Ecto neural progenitor cell (in vitro differentiated cells): ENCODE measurements at places on chromosomes 1 and 21.

GRCh38 chr1:84672080-84672854 lies 18.0 kb downstream of the SSX2IP start:
- no peak for DNase-seq

- no peak for DNase-seq
These were observed 1.1 kb upstream of the C2CD2 start for GRCh38 chr21:41954654-41955499.

- DNase-seq = peak; percentile 63
These were observed 2.4 kb upstream of the WNT3A start for GRCh38 chr1:228004331-228004855.

GRCh38 chr1:32962248-32962896 lies 2.2 kb downstream of the RNF19B start:
- DNase-seq = no peak

GRCh38 chr1:3785456-3786157 lies 10.7 kb downstream of the LRRC47 start:
- no peak for DNase-seq

GRCh38 chr1:158821723-158822122 lies 9.4 kb upstream of the MNDA start:
- no peak for DNase-seq

DNA sequence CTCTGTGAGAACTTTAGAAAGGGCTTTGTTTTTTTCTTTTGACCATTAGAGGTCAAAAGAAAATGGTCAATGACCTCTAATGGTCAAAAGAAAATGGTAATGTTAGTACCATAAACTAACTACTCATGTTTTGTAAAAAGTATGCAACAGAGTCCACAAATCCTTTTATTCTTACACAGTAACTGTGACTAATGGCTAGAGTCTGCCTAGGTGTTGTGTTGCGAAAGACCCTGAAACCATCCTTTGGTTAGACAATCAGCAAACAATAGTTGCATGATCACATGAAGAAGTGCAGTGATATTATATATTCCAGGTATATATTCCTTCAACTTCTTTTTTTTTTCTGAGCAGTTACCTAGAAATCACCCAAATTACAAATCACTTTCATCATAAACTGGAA lies 40.9 kb downstream of the NEGR1 start:
- no peak for DNase-seq

- no peak for DNase-seq
These were observed 123.3 kb upstream of the USP24 start for GRCh38 chr1:55338448-55338820.

DNA sequence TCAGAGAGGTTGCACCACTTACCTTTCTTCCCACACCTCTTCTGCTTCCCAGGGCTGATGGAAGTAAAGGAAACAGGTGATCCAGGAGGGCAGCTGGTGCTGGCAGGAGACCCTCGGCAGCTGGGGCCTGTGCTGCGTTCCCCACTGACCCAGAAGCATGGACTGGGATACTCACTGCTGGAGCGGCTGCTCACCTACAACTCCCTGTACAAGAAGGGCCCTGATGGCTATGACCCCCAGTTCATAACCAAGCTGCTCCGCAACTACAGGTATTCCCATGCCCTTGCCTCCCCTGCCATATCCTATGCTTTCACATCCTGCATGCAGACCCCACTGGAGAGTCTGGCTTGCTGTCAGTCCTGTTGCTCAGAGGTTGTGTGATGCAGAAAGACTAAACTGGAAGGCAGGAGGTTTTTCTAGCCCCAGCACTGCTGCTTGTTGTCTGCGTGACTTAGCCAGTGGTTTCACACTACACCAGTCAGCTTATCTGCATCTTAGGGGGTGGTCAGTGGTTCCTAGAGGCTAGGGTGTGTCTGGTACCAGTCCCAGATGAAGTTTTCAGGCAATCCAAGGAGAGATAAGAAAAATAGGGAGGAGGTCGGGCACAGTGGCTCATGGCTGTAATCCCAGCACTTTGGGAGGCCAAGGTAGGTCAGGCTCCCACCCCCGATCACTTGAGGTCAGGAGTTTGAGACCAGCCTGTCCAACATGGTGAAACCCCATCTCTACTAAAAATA lies 10.2 kb downstream of the RHOC start:
- peak; percentile 34 for DNase-seq

DNA sequence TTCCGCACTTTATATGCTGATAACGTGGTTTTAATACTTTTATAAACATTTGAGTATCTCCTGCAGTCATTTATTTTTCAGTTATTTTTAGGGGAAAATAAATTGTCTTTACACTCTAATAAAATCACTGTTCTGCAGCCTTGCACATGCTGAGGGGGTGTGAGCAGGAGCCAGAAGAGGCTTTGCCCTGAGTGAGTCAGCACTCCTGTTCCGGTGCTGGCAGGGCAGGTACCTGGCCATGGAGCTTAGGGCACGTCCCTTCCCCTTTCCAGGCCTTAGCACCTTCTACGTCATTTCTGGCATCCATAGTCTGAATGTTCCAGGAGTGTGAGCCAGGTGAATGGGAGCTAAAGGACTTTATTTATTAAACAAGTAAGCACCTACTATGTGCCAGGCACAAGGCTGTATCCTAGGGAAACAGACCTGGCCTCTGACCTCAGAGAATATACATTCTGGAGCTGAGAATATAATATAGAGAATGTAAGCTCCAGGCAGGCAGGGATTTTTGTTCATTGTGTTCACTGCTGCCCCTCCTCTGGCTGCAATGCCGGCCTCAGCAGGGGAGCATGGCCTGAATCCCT lies 402.9 kb downstream of the PTPRU start:
- no peak for DNase-seq

GRCh38 chr1:13469343-13469742 lies 44.5 kb downstream of the LRRC38 start:
- DNase-seq = no peak

GRCh38 chr1:225977937-225978748 lies 21.0 kb downstream of the SDE2 start:
- no peak for DNase-seq

DNA sequence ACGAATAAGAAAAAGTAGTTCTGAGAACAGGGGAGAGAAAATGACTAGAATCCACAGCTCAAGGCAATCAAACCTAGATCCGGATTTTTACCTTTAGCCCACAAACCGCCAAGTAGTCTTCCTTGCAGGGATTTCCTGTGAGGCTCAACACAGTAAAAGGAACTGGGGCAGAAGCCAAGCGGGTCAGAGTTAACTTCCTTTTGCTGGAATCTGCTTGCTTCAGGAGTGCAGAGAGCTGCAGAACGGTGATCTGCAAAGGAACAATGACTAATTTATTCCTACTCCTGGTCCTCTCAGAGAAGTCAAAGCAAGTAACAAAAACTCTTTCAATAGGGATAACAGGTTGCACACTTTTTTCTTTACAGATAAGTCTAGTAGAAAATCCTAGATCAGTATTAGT lies 53.4 kb downstream of the UBR4 start:
- no peak for DNase-seq

DNA sequence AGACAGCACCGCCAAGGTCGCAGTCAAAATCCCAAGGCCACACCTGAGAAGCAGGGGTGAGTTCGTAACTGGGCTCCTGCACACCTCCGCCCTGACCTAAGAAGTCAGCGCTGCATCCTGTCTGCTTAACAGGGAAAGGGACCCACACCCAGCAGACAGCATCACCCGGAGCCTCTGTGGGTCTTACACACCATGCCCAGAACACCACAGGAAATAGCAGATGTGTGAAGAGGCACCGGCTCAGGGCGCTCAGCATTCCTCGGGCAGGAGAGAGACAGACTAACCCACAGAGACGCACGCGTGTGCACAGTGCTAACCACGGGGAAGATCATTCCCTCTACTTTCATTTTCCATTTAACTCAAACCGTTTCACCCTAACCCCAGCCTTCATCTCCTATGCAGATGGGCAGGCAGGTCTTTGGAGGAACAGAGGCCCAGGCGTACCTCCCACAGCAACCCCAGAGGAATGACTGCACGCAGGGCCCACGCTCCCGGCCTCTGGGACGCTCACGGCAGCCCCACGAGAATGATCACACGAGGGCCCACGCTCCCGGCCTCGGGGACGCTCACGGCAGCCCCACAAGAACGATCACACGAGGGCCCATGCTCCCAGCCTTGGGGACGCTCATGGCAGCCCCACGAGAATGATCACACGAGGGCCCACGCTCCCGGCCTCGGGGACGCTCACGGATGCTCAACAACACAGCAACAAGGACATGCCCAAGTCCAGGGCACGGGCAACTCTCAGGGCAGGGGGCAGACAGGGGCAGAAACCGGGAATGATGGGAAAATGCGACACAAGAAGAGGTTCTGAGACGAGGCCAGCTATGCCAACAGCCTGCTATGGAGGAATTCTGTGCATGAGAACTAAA lies 20.9 kb downstream of the POFUT2 start:
- DNase-seq = peak; percentile 25

GRCh38 chr21:17921579-17922530 lies 102.7 kb upstream of the C21orf91 start:
- DNase-seq = no peak

GRCh38 chr1:19070197-19070651 lies 113.7 kb upstream of the IFFO2 start:
- DNase-seq = no peak

DNA sequence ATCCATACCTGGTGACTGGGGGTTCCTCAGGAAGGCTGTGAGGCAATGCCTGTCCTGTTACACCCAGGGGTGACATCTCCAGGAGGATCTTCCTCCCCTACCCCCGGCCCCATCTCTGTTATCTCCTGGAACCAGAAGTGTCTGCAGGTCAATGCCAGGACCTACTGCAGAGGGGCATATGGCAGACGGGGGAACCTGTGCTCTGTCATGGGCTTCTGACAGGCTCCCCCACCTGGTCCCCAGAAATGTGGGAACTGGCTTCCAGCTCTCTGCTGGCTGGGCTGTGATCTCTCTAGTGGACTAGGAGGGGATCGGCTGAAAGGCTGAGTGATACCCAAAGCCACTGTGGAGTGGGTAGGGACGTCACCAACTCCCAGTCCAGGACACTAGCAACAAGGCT lies 21.0 kb downstream of the KCND3 start:
- no peak for DNase-seq

GRCh38 chr1:156591181-156591431 lies 470 bp upstream of the NAXE start:
- no peak for DNase-seq

- no peak for DNase-seq
These were observed 349.4 kb upstream of the NFIA start for GRCh38 chr1:60732977-60733401.

DNA sequence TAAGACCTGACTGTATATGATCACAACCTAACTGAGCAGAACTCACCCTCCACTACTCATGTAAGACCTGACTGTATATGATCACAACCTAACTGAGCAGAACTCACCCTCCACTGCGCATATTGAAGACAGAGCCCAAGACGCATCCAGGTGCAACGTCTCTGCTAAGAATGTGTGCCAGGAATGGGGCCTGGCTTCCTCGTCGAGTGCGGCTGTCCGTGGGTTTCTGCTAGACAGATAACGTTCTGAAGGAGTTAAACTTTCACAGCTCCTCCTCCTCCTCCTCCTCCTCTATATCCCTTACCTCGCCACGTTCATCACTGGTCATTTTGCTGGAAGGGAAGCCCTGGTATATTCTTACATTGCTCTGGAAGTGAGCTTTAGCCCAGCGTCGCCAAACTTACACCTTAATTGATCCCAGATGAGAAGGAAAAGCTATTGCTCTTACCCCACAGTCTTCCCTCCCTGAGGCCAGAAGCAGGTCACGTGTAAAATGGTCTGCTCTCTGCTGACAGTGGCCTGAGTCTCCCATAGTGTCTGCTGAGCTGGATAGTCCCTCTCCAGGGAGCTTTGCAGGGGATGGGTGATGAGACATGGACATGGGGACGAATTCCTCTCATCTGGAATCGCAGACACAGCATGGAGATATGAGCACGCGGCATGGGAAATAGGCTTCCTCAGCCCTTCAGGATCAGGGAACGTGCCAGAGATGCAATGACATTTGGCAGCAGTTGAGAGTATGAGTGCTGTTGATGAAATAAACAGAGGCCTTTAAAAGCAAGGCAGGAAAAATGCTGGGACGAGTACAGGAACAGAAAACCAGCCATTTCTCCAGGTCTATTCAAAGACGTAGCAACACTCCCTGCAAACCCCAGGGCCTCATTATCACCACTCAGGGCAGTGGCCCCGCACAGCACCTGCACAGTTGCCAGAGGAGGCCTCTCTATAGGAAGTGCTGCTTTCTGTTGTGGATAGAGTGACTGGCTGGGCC lies 528.1 kb downstream of the KIF26B start:
- DNase-seq = no peak

GRCh38 chr1:64886877-64887276 lies 79.5 kb downstream of the JAK1 start:
- DNase-seq = peak; percentile 56

- DNase-seq = no peak
These were observed 139.9 kb upstream of the ATP1B1 start for GRCh38 chr1:168966636-168967035.

DNA sequence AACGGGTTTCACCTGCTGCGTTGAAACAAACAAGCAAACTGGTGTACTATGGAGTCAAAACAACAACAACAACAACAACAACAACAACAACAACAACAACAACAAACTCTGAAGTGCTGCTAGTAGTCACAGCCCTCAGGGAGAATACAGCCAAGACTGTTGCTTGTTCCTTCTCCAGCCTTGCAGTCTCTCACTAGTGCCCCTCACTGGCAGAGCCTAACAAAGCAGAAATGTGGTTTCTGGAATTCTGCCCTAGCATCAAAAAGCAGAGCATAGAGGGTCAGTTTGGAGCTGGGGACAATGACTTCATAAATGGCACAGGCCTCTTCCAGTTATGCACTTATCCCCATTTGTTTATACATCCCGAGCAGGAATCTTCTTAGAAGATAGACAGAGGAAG lies 187.4 kb downstream of the KCNK2 start:
- DNase-seq = no peak

GRCh38 chr1:9400425-9401079 lies 107.9 kb downstream of the SPSB1 start:
- no peak for DNase-seq

DNA sequence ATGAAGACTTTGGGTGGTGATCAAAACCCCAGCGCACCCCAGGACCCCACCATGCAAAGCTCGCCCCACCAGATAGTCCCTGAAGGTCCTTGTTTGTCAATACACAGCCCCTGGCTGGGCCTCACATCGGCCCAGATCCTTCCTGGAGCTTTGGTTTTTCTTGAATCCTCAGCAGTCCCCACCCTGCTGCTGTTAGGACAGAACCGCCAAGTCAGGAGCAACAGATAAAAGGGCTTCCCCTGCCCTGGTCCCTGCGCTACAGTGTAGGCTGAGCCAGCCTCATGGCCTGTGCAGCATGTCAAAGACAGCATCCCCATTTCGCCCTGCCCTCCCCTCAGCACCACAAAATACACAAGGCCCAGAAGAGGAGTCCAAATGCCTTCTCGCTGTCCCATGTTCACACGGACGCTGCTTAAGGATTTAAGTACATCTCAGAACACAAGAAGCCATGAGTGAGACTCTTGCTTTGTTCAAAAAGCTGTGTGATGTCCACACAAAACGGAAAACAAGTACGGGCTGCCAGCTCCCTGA lies 65.7 kb downstream of the PSMG1 start:
- no peak for DNase-seq

- DNase-seq = no peak
These were observed 6.9 kb upstream of the GALE start for GRCh38 chr1:23807453-23807852.

- DNase-seq = no peak
These were observed 5.6 kb downstream of the ARHGEF16 start for GRCh38 chr1:3459940-3460671.

- no peak for DNase-seq
These were observed 10.1 kb upstream of the TTLL10 start for GRCh38 chr1:1163538-1164070.
